ENCODE measurements at places on chromosomes 2 and 18.

- DNase-seq, result no peak
Measured at GRCh38 chr2:28980368-28981015, 606 bp upstream of the TOGARAM2 start.

- no peak for DNase-seq
Measured at GRCh38 chr2:4455486-4456155, 752.2 kb downstream of the DCDC2C start.

- DNase-seq, result no peak
Measured at GRCh38 chr18:13629841-13630715, 96.3 kb downstream of the FAM210A start.

DNA sequence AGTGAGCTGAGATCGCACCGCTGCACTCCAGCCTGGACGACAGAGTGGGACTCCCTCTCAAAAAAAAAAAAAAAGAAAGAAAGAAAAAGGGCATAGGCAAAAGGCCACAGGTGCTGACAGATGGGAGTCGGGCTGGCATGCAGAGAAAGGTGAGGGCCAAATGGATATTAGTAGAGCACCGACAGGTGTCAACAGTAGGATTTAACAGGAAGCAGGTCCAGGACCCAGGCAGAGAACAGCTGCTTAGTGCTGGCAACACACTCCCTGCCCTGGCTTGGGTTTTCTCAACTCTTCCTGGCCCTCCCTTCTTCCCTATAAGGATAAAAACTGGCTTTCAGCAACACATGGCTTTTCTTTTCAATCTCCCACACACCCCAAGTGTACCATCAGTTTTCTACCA, 84.9 kb downstream of the MRO start:
- no peak for DNase-seq

DNA sequence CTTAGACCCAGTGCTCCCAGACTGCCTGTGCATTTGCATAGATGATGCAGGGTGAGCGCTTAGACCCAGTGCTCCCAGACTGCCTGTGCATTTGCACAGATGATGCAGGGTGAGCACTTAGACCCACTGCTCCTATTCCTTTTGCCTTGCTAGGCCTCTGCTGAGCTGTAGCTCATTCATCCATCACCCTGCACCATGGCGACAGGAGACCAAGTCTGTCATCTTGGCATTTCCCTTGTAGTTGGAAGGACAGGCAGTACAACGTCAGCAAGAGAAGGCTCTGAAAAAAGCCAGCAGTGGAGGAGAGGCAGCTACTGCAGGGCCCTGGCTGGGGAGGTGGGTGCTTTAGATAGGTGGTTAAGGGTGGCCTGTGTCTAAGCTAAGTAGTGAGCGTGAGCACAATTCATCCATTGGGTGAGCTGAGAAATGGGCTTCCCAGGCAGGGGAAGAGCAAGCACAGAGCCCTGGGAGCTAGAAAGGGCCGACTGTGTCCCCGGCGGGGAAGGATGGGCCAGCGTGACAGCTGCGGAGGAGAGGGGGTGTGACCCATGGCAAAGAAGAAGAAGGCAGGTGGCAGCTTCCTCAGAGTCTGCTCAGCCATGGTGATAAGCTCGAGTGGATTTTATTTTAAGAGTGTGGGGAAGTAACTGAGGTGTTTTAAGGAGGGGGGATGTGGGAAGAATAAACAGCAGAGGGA, 108.8 kb downstream of the LPIN1 start:
- no peak for DNase-seq

DNA sequence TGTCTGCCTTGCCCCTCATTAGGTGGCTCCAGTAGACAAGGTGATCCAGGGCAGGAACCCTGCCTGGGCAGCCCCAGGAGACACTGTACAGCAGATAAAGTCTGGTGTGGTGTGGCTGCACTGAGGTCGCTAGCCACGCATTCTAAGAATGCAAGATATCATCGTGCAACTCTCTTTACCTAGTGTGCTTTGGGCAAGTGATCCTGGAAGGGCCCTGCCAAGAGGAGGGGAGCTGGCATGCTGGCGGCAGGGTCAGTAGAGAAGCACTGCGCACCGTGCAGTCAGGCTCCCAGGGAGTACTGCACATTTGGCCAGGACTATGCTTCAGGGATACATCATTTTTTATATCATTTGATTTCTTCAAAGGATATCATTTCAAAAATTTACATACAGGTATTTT, 195.3 kb upstream of the SMAD2 start:
- DNase-seq, result no peak

DNA sequence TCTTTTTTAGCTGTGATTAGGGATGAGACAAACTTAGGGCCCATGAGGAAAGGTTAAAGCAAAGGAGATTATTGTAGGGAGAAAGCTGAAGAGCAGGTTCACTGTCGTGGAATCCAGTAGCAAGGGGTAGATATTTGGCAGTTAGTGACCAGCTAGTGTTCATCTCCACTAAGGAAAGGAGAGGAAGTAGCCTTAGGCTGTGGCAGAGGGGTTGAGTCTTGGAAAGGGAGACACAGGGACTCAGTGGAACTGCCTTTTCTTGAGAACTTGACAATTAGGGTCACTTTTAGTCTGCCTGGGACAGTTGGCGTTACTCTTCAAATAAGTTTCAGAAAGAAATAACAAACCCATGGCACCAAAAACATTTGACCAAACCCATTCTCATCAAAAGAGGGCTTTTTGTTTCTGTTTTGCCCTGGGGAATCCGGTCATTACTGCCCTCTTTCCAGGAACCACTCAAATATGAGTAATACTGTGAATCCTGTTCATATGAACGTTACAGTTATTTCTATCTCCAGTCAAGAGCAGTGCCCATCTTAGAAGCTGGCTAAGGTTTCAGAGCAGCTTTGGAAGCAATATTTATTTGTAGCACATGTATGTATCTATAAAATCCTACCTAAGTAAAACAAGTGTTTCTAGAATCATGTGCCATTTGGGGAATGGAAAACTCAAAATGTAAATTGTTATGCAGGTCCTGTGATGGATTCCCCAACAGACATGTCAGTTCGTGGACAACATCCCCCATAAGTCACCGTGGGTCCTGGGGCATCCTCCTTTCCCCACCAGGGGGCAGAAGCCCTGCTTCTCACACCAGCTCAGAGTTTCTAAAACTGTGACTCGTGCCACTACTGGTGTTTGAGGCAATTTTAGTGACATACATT, 77.3 kb upstream of the PHLPP1 start:
- DNase-seq, result no peak

DNA sequence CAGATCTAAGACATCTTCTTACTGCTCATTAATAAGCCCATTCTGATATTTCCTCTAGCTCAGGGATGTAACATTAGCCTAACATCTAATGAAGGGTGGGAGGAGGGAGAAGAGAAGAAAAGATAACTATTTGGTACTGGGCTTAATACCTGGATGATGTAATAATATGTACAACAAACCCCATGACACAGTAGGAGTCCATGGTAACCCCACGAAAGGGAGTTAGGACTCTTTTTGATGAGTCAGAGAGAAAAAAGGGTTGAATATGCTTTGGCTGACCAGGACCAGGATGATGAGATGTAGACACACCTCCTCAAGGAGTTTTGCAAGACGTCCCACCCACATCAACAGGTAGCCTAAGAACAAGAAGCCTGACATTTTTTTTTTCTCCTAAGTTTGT, 34.4 kb upstream of the DLX2 start:
- no peak for DNase-seq

DNA sequence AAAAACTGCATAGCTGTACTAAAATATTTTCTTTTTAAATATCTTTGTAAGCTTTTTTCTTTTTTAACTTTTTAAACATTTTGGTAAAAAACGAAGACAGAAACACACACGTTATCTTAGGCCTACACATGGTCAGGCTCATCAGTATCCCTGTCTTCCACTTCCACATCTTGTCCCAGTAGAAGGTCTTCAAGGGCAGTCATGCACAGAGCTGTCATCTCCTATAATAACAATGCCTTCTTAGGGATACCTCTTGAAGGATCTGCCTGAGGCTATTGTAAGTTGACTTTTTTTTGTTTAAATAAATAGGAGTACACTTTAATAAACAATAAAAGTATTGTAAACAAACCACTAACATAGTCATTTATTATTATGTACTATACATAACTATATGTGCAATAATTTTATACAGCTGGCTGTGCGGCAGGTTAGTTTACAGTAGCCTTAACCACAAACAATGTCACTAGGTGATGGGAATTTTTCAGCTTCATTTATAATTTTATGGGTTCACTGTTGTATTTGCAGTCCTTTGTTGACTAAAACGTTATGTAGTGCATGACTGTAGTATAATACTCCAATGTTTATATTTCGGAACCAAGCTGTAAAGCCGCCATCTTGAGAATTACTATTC, 124.4 kb downstream of the MAP4K4 start:
- no peak for DNase-seq

GRCh38 chr18:55918444-55918843, 330.5 kb upstream of the TCF4 start:
- no peak for DNase-seq

- peak; percentile 44 for DNase-seq
Measured at GRCh38 chr18:36757081-36757480, 71.7 kb downstream of the TPGS2 start.

GRCh38 chr2:149716687-149717086, 129.1 kb upstream of the MMADHC start:
- DNase-seq, result no peak

DNA sequence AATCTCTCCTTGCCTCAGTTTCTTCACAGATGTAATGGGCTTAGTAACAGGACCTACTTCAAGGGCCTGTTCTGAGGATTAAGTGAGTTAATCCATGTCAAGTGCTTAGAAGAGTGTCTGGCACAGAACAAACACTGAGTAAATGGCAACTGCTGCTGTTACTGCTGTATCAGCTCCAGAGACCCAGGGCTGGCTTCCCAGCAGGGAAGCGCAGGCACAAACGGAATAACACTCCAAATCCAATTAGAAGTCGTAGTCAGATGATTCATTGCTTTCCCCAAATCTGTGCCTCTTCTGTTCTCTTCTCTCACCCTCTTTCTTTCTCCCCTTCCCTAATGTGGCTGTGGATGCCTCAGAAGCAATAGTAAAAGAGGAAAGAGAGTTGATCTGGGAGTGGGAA, 101.1 kb upstream of the FZD7 start:
- DNase-seq, result no peak

DNA sequence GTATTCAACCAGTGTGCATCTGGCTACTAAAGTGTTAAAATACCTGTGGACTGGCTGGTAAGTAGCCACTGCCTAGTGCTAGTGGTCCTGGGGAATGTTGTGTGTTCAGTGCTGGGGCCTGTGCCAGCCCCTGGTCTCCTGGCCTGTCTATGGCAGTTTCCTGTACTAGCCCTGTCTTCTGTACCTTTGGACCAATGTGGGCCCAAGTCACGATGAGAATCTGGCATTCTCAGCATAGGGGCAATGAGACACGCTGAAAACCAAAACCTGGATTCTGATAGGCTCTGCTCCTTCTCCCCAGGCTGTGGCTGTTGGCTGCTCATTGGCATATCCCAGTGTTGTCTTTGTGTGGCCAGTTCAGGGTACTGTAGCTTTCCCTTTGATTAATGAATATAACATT, 170.4 kb downstream of the PTPRM start:
- no peak for DNase-seq

GRCh38 chr18:9741793-9742523, 33.9 kb downstream of the RAB31 start:
- DNase-seq, result no peak

DNA sequence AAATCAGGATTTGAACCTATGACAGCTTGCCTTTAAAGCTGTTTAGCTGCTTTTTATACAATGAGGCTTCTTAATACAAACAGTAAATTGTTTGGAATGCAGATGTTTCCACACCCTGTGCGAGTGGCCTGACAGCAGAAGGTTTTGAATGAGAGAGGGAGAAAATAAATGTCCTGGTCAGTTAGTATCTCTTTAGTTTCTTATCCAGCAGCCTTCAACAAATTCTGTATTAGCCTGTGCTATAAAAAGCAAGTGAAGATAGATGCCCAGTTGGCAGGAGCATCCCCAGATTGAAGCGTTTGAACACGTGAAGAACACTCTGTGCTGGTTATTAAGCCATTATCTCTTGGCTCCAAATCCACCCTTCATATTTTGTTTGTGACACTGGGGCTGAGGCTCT, 70.6 kb downstream of the CERS6 start:
- DNase-seq, result no peak

- no peak for DNase-seq
Measured at GRCh38 chr2:240519396-240520129, 38.2 kb downstream of the ANKMY1 start.

- no peak for DNase-seq
Measured at GRCh38 chr2:234355808-234356365, 141.0 kb downstream of the ARL4C start.

GRCh38 chr2:216635171-216635570, 2.0 kb downstream of the IGFBP2 start:
- DNase-seq, result no peak

DNA sequence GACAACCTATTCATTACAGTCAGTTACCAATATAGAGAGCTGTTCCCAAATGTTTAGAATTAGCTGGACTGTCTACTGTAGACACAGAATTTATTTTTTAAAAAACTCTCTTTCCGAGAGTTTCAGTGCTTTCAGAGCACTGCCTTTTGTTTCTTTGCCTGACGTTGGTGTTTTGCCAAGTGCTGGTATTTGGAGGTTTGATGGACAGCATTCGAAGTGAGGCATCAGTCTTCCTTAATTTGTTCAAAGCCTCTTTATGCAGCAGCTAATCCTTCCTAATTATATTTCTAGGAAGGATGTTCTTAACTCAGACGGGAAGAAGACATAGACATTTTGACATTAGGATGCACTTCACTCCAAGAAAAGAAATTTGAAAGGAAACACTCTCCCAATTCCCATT, 83.2 kb downstream of the LTBP1 start:
- no peak for DNase-seq

DNA sequence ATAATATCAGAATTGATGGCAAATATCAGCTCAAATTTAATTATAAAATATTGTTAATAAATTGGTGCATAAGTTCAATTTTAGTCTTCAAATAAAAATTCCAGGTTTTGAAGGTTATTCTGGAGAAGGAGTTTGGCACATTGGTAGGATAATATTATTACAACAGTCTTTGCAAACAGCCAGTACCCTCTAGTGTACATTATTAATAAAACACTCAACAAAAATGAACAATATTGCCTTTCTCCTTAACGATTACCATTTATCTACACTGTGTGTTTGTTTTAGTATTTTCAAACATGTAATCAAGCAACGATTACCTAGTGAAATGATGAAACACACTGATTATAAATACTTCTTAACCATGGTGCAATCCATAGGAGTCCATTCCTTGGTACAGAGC, 334.0 kb upstream of the FSIP2 start:
- no peak for DNase-seq

DNA sequence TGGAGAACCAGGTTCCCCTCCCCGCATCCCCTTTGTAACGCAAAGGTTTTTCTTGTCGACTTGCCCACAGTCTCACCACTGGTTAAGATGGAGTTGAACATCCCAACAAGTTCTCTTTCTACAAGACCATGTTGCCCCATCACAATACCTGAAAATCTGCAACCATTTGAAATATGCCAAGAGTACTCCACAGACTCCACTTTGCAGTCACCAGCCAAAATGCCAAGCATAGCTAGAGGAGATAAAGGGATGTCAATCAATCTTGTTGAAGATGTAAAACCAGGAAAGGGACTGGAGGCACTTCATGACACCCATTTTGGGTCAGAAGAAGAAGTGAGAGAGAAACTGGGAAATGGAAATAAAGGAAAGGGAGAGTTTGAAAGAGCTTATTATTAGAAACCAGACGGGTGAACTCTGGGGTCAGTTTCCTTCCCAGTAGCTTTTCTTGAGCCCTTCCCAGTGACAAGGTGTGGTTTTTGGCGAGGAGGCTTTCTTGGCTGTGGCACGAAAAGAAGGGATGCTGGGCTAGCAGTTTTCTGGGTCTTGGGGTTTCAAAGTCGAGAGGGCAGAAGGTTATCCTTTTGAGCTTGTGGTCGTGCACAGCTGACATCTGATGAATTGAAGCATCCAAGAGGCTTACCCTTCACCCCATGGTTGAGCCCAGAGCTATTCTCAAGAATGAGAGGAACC, 79.3 kb downstream of the ACAA2 start:
- no peak for DNase-seq

- DNase-seq, result no peak
Measured at GRCh38 chr2:31563273-31563839, 17.4 kb downstream of the SRD5A2 start.

Measured in AG04450 (cell line).